ENCODE measurements at places on chromosomes 13 and 19.

DNA sequence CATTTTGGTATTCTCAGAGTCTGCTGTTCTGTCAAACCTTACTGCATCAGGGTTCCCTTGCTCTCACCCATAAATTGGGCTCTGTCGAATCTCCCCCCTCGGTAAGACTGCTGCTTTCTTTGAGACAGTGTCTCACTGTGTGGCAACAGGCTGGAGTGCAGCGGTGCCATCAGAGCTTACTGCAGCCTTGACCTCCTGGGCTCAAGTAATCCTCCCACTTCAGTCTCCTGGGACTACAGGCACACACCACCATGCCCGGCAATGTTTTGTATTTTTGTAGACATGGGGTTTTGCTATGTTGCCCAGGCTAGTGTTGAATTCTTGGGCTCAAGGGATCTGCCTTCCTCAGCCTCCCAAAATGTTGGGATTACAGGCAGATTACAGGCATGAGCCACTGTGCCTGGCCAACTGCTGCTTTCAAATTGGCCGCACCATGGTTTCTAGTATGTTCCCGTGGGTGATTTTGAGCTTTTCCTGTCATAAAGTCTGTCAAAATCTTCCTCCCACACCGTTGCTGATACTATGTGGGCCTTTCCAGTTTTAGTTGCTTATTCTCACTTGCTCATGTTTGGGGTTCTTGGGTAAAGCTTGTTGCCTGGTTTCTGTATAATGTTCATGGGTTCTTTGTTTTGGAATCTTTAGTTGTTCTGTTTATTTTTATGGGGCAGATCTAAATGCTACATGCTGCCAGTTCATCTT is 10.6 kb downstream of the RFC3 start:
- no peak for DNase-seq

GRCh38 chr19:49588365-49589122 is 2.4 kb upstream of the PRR12 start:
- DNase-seq = no peak

GRCh38 chr19:18637673-18638630 is 1.1 kb downstream of the KLHL26 start:
- no peak for DNase-seq

DNA sequence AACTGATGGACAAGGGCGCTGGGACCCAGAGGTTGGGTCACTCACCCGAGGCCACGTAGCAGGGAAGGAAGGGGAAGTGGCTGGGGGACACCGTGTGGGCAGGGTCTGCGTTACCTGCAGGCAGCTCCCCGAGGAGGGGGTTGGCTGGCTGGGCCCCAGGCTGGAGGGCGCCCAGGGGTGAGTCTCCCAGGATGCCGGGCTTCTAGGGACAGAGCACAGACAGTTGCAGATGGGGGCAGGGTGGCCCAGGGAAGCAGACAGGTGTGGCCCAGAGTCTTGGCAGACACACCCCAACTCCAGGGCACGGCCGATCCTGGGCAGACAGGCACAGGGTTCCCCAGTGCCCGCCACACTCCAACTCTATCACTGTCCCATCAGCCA is 5.6 kb upstream of the FDX2 start:
- no peak for DNase-seq

GRCh38 chr13:103358255-103358932 is 292.2 kb upstream of the SLC10A2 start:
- DNase-seq = no peak

- no peak for DNase-seq
Measured at GRCh38 chr19:4567584-4568071, 8.1 kb upstream of the SEMA6B start.

DNA sequence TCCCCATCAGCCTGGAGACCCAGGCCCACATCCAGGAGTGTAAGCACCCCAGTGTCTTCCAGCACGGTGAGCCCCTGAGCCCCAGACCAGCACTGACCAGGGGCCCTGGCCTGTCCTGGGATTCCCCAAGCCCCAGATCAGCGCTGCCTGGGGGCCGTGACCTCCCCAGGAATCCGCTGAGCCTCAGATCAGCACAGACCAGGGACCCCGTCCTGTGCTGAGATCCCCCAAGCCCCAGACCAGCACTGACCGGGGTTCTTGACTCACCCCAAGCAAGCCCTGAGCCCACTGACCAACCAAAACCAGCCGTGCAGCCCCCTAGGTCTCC is 5.7 kb downstream of the MCOLN1 start:
- no peak for DNase-seq

GRCh38 chr19:50607874-50608785 is 31.6 kb downstream of the SYT3 start:
- DNase-seq = peak; percentile 4

DNA sequence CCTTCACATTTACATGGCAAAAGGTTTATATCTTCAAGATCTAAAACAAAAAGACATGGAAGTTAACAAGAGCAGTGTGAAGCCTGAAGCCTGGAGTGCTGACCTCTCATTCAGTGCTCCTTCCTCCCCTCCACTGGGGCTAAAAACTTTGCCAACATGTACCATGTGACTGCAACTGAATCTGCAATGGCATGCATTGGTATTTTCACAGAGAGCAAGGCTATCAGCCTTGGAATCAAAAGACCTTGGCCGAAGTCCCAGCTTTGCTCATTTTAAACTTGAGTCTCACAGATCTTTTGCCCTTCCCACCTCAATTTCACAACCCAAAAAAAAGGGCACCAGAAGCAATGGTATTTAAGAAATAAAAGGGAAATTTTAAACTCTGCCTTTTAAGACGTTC is 325.1 kb downstream of the DCT start:
- DNase-seq = peak; percentile 66

GRCh38 chr19:45766296-45766868 is 2.7 kb downstream of the SIX5 start:
- DNase-seq = no peak

DNA sequence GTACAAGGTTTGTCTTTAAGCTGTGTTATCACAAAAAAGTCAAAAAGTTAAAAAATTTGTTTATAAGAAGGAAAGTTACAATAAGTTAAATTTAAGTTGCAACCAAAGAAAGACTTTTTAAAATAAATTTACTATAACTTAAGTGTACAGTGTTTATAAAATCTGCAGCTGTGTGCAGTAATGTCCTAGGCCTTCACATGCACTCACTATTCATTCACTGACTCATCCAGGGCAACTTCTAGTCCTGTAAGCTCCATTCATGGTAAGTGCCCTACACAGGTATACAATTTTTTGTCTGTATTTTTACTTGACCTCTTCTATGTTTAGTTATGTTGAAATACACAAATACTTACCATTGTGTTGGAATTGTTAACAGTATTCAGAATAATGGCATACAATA is 667.9 kb upstream of the SLITRK5 start:
- no peak for DNase-seq

GRCh38 chr13:40472427-40473220 is 193.8 kb downstream of the FOXO1 start:
- no peak for DNase-seq

DNA sequence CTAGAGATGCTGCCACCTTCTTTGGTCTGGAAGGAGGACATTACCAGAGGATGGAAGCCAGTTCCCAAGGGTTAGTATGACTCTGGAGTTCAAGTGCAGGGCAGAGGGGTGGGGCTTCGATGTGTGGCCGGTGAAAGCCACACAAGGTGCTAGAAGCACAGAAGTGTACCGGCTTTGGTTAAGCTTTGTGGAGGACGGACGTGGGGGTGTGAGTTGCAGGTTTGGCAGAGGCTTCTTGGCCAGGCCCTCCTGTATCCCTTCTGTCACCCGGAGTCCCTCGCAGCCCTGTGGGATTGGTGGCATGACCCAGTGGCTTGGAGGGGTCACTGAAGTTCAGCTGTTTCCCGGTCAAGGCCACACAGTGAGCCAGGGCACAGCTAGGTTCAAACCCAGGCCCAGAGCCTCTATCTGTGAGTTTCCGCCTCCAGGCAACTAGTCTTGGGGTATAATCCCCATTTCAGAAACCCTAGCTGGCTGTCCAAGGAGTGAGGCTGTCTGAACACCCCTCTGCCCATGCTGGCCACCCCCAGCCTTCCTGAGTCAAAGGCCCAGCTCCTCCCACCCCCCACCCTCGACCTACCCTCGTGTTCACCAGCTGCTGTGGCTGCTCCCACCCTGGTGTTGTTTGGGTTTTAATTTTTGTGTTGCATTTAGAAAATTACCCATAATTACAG is 4.6 kb upstream of the SSBP4 start:
- no peak for DNase-seq

DNA sequence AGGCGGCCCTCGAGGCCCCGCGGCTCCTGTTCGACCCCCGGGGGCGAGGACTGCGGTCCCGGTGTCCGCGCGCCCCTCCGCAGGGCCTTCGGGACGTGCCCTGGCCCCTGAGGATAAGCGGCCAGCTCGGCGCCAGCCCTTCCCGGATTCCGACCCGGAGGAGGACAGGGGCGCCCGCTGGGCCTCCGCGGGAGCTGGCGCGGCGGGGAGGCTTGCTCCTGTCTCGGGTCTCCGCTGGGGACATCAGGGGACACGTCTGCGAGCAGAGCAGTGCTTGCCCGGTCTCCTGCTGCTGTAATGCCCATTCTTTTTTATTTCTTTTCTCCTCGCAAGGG is 829 bp downstream of the B3GLCT start:
- DNase-seq = no peak

- peak; percentile 55 for DNase-seq
Measured at GRCh38 chr19:45677351-45678230, 9.6 kb downstream of the GIPR start.

- no peak for DNase-seq
Measured at GRCh38 chr13:52786766-52787165, 47.1 kb upstream of the CNMD start.

- DNase-seq = no peak
Measured at GRCh38 chr19:17866312-17866963, 5.3 kb upstream of the SLC5A5 start.

GRCh38 chr13:94657167-94657566 is 55.2 kb downstream of the SOX21 start:
- peak; percentile 33 for DNase-seq

DNA sequence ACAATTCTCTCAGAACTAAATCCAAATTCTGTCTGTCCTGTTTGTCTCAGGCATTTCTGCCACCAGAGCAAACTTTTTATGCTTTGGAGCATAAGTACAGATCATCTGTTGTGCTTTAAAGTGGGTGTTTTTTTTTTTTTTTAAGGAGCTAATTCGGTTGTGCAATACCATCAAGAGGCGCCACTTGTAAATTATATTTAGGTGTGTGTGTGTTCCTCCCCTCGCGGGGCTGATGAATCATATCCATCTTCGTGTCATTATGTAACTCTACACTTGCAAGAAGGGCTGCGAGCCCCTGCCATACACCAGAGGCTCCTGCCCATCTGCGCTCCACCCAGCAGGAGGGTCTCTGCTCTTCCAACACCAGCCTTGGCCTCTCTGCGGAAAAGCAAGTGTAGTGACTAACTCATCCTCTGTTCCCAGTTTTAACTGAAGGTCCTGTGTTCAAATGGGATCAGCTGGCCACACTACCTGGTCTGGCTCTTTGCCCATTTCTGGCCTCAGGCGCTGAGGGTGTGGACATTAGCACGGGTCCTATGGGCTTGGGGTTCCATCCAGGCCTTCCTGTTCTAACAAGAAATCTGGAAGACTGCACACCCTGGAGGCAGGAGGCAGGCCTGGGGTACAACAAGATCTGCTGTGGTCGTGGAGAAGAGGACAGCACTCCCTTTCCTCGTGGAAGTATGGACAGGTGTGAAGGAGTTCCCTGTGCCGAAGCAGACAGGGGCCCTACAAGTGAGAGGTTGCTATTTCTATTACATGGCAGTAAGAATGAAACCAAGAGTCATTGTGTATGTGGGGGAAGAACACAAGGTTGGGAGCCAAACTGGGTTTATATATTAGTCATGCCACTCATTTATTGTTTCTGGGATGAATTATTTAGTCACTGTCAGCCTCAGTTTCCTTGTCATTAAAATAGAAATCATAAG is 96.1 kb upstream of the MBNL2 start:
- peak; percentile 72 for DNase-seq

- DNase-seq = no peak
Measured at GRCh38 chr13:21730186-21730880, 59.5 kb downstream of the FGF9 start.

GRCh38 chr13:28653111-28653510 is 5.8 kb upstream of the POMP start:
- DNase-seq = no peak

GRCh38 chr19:46076951-46077814 is 36.4 kb upstream of the IGFL4 start:
- peak; percentile 62 for DNase-seq

DNA sequence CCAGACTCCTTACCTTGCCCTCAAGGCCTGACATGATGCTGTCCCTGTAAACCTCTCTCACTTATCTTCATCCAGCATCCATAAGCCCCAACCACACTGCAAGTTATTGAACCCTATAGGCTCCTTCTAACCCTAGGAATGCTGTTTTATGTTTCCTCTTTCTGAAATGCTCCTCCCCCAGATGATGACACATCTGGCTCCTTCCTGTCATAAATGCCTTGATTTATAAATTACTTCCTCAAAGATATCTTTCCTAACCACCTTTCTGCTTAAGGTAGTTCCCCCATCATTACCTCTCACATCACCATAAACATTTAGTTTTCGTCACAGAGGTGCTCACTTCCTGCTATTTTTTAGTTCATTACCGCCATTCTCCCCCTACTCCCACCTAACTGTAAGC is 12.3 kb downstream of the RUBCNL start:
- DNase-seq = no peak

DNA sequence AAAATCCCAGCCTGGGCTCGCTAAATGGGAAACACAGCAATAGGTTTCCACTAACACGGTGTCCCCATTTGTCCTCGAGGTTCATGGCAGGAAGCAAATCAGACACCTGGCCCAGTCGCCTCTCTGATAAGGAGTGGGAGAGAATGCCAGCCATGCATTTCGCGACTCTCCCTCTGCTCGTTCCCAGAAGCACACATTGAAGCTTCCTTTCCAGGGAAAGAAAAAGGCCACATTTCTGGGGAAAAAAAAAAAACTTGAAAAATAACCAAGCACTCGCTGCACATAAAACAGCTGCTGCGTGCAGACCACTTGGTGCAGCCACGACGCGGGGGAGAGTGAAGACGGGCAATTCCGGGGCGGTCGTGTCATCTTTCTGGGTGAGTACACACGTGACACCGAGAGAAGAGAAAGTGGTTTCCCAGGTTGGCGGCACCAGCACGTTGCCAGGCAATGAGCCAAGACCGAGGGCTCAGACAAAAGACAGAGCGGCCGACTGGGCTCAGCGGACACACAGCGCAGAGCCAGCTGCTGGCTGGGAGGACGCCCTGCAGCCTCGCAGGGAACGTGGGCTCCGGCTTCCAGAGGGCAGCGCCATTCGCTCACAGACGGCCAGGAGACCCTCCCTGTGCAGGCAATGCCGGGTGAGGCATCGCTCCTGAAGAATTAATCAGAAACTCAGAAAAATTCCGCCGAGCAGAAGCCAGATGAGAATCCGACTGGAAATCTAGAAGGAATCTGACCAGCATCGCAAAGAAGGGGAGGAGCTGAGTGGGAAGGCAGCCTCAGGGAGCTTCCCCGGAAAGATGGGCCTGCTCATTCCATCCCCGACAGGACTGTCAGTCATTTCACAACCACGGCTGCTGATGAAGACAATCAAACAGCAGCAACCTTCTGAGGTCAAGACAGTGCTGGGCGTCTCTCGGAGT is 83.2 kb upstream of the IRS2 start:
- peak; percentile 55 for DNase-seq

- DNase-seq = no peak
Measured at GRCh38 chr19:7337380-7338194, 11.2 kb upstream of the ARHGEF18 start.

GRCh38 chr19:14577885-14578427 is 4.9 kb upstream of the CLEC17A start:
- no peak for DNase-seq

Measured in astrocyte (in vitro differentiated cells and primary cell).